SIG-M5 (cell line): ENCODE measurements at places on chromosomes 3 and 15.

GRCh38 chr3:47421741-47422649, 41.2 kb downstream of the PTPN23 start:
- no peak for DNase-seq

- DNase-seq = no peak
Observed at GRCh38 chr15:66327736-66328135, 28.7 kb downstream of the TIPIN start.

DNA sequence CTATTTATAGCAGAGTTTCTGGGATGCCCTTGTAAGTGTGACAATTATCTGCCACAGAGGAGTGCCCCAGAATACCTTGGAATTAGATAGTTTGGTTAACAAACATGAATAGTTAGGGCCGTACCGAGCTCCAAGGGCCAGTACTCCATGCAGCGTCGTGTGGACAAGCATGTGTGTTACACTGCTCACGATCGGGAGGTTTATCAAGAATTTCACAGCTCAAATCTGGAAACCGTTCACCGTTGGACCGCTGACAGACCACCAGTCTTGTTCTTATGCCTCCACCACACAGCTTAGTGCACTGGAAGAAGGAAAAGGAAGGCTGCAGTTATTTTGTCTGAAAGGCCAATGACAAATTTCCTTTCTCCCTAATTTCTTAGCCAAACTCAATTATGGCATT, 93.7 kb downstream of the ADAMTS9 start:
- DNase-seq = no peak

- DNase-seq = no peak
Observed at GRCh38 chr3:64160000-64160695, 65.1 kb downstream of the PRICKLE2 start.

DNA sequence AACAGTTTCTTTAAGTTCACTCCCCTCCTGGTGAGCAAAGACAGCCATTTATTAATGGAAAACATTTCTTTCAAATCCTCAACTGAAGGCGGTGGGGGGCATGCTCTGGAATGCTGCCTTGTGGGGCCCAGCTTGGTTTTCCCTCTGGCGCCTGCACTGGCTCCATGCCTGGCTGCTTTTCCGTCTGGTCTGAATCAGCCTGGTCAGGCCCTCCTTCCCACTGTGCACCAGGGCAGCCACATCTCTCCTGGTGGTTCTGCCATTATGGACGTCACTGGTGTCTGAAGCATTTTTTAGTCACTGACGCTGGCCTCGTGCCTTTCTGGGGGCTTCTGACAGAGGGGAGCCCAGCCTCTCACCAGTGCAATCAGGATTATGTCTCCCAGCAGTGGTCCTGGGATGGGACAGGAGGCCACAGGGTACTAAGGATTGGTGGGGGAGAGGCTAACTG, 57.6 kb upstream of the APEH start:
- no peak for DNase-seq

GRCh38 chr3:153767601-153768560, 353.3 kb upstream of the ARHGEF26 start:
- no peak for DNase-seq

GRCh38 chr3:3664935-3665334, 134.3 kb upstream of the LRRN1 start:
- DNase-seq = no peak

GRCh38 chr3:103048068-103048722, 613.4 kb downstream of the ZPLD1 start:
- DNase-seq = no peak

GRCh38 chr3:136882571-136882970, 20.6 kb downstream of the NCK1 start:
- DNase-seq = no peak
